ENCODE measurements at places on chromosomes 1 and 21. TPM values are rescaled to one million over a fixed set of nuclear protein-coding genes. Genes with fewer than 3 reads are reported as not detected.

The KRTAP19-3 gene
- total RNA-seq = not detected

The GJA9 gene
- total RNA-seq = not detected

DNA sequence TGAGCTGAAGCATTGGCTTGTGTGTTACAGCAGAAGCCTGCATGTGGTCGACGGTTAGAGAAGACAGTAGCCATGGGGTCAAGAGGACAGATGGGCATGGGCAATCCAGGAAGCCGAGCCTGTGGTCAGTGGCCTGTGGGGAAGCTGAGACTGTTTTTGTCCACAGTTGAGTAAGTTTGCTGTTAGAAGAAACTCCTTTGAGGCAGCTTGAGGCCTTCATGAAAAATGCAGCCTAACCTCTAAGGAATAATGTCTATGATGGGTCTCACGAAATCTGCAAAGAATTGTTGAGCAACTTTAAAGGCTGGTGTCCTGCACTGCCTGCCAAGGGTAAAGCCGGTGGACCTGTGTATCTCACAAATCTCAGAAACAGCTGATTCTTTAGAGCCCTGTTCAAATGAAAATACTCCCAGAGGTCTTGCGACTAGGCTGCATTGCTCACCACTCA lies 322.4 kb downstream of the SETD4 start:
- DNase-seq = no peak

DNA sequence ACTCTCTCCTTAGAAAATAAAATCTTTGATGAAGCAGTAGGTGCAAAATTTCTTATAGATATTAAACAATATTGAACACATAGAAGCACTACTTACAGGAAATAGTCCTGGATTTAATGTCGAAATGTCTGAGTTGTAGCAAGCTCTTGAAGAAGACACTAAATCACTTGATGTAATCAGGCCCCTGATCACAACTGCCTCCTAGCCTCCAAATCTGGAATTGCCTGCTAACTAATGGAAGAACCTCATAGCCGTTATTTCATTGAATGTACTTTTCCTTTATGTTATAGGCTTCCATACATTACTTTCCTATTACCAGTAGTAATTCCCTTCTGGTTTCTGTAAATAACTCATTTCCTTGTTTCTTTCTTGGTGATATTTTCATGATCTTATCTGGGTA lies 675.7 kb upstream of the CHRM3 start:
- DNase-seq = no peak

DNA sequence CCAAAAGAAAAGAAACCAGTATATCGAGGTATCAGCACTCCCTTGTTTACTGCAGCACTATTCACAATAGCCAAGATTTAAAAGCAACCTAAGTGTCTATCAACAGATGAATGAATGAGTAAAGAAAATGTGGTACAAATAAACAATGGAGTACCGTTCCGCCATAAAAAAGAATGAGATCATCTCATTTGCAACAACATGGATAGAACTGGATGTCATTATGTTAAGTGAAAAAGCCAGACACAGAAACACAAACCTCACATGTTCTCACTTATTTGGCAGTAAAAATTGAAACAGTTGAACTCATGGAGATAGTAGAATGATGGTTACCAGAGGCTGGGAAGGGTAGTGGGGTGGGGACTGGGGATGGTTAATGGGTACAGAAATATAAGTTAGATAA lies 4.3 kb upstream of the GNG5 start:
- DNase-seq = no peak

DNA sequence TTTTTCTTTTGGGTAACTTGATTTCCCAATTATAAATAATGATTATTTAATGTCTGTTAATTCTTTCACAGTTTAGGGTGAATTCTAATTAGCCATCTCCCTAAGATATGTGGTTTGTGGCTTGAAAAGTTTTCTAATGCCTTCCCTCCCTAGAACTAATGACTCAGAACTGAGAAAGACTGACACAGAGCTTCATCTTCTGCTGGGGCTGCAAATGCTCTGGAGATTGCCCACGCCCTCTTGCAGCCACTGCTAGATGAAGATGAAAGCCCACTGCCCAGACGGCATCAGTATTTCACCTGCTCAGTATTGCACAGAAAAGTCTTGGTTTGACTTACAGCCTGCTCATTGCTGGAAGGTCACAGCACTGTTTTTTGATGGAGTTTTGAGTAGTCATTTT lies 101.5 kb downstream of the ST6GALNAC3 start:
- DNase-seq = no peak

GRCh38 chr1:3529099-3529729 lies 74.7 kb downstream of the ARHGEF16 start:
- no peak for DNase-seq

DNA sequence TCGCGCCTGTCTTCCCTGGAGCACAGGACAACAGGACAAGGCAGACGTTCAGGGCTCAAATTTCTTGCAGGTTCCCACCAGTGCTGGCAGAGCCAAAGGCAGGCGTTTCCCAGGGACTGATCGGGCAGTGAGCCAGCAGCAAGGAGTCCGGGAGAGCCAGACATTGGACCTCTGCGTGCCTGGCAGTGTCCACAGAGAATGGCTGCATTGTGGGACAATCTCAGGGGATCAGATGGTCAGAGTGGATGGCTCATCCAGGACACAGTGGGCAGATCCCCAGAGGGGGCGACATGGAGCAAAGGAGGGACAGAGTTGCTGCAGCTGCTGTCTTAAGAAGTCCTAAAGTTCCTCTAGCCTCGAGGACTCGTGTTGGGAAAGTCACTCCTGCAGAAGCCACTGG lies 4.6 kb downstream of the TMEM63A start:
- DNase-seq = no peak

The KRTAP23-1 gene
- total RNA-seq = not detected

The LENEP gene
- total RNA-seq = not detected

The PIK3R3 gene
- total RNA-seq = 72.6 TPM

The PCBP3 gene
- 32.4 TPM for total RNA-seq

GRCh38 chr1:32684167-32684811 lies 18.3 kb downstream of the SYNC start:
- peak; percentile 26 for DNase-seq

DNA sequence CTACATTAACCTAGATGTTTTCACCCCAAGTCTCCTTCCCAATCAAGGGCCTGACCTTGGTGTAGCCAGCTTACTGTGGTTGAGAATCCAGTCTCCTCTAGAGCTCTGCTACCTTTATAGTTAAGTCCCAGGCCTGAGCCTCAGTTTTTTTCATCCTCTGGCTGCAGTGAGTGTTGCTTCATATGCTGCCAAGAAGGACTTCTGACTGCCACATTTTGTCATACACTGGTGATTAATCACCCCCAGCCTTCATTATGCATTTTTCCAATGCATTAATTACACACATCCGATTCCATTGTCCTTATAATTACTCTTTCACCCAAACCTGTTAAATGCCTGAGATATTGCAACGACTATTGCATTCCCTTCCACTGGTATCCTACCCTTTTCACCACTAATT lies 66.3 kb upstream of the FGGY start:
- no peak for DNase-seq

DNA sequence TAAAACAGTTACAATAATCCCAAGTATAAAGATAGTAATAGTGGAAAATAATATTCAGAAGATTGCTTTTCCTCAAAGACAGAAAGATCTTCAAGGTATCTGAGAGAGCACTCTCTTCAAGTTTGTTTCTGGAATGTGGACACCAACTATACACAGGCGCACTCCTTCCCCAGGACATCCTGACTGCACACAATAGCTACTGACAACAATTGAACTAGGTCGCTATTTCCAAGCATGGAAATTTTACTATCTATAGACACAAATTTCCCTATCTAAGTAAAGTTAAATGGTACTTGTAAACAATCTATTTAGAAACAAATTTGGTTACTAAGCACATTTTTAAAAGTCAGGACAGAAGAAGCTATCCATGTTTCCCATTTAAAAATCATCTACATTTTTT lies 19.1 kb downstream of the ARHGAP29 start:
- DNase-seq = no peak

The GPR157 gene
- 15.5 TPM for total RNA-seq

The KIF26B gene
- 0.32 TPM for total RNA-seq

GRCh38 chr1:248857201-248857600 lies 1.7 kb downstream of the ZNF692 start:
- no peak for DNase-seq

The RIMS3 gene
- 1.2 TPM for total RNA-seq

DNA sequence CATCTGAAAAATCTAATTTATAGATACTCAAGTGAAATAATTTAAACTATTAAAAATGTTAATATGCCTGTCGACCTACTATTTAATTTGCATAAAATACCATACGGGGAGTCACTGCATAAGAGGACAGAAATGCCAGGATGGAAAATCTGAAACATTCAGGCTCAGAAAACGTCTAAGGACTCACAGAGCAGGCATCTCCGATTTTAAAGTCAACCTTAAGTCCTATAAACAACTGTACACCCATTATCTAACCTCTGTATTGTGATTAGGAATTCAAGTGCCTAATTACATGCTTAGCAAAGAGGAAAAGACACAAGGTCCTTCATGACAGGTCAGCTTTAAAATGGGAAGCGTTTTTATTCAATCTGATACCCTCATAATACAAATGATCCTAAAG lies 49.2 kb downstream of the ZBTB18 start:
- DNase-seq = no peak

- no peak for DNase-seq
These were observed 98.0 kb upstream of the DUSP10 start for GRCh38 chr1:221839782-221840395.

DNA sequence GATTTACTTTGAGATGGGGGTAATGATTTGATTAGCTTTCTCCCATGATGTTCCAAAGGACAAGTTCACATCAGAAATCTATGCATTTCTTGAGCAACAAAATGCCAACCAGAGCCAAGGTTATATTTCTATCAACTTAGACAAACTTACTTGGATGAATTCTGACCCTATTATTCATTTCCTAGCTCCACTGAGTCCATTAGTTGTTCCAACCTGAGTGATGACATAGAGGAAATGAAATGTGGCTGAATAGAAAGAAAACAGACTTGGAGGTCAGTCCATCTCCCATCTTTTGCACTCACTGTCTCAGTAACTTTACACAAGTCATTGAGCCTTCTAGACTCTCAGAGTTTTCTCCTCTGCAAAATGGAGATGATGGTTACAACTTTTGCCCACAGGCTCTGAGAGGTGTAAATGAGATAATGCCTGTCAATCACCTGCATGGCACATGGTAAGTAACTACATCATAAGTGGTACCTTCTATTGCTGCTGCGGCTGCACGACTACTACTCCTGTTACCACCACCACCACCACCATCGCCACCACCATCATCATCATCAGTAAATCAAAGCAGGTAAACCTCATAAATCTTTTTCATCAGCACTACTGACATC lies 98.2 kb downstream of the PTPN14 start:
- DNase-seq = no peak

GRCh38 chr1:243849421-243850201 lies 432 bp downstream of the AKT3 start:
- DNase-seq = no peak

DNA sequence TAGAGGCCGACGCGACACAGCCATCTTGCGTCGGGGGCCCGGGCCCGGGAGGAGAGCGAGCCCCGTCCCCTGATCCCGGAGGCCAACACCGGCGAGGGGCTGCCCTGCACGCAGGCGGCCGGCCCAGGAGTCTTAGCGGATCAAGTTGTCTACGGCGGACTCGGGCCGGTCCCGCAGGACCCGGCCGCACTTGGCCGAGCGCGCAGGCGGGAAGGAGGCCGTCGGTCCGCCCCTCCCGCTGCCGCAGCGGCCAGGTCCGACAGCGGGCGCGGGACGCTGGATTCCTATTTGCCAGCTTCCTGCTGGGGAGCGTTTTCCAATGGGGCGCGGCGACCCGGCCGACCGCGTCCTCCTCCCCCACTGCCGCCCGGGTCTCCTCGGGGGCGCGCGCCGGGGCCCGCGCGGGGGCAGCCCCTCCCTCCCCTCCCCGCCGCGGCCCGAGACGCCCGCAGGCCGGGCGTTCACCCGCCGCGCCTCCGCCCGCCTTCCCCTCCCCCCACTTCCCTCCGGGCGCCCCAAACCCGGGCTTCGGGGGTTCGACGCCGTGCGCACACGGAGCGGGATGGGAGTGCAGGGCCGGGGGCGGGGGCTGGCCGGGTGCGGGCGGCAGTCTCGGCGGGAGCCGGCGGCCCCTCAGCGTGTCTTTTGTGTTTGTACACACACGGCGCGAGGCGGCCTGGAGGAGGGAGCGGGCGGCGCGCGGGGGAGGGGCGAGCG lies 517 bp upstream of the H3-3A start:
- peak; percentile 94 for DNase-seq

DNA sequence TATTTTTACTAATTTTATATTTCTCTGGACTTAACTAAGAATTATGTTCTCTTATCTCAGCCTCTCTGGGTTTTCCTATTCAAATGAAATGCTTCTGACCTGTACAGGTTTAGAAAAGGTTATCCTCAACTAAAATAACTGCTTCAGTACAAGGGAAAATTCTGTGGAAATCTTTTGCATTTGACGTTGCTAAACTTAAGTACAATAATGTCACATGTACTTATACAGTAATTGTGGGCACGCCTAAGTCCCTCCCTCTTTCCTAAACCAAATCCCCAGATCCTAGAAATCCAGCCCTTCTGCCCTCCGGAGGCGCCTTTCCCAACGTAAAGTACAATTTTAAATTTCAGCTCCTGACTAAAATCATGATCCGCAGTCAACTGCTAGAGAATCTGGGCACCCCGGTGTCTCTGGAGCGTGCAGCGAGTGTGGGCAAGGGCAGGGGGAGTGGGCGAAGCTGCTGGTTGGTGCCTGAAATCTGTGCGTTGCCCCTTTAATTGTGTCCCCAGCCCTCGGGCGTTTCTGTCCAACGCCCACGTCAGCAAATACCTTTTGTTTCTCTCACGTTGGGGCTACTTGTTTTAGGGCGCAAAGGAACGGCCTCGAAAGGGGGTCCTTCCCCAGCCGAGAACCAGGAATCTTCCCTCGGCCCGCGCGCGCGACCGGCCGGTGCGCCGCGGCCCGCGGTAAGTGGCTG lies at the start of gene ZBTB8A:
Gene ZBTB8A, plus strand, starts transcription at position 541 of the 697 bp plus-strand sequence. CDS start 53,505 bp downstream, outside the sequence.
- no peak for DNase-seq

DNA sequence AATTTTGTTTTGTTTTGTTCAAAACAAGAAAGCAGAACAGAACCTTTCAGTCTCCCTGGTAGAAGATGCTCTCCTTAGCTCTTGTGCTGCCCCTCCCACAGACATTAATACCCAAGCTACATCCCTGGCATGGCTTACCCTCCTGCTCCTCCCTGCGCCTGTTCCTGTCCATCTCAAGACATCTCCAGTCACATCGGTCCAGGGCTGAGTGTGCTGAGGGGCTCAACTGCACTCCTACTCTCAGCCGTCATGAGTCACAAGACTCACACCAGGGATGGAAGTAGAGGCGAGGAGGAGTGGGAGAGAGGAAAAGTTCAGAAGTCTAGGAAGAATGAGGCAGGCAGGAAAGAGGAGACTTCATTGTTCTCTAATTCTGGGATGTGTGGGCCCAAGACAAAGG lies 9.2 kb upstream of the TACSTD2 start:
- DNase-seq = no peak

DNA sequence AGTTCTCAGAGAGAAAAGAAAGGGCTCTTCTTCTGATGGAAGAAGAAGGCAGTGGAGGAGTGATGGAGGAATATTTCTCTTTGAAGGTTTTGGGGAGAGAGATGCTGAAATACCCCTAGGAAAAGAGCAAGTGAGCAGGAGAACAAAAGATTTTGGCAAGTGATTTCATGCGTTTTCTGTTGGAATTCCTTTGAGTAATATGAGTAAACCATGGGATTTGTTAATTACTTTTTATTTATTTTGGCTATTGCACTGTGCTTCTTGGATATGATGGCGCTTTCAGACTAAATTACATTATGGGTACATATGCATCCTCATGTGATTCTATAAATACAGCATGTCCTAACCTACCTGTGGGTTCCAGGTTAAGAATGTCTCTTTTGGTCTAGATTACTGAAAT lies 210.1 kb upstream of the PTGFR start:
- DNase-seq = no peak

The MYOM3 gene
- total RNA-seq = 0.42 TPM

GRCh38 chr1:65164633-65165032 lies 16.6 kb downstream of the AK4 start:
- DNase-seq = no peak

The LCE2B gene
- not detected for total RNA-seq
